ENCODE measurements at places on chromosomes 11 and 22.

- no peak for DNase-seq
Observed at GRCh38 chr11:8598506-8598905, 4.5 kb upstream of the STK33 start.

DNA sequence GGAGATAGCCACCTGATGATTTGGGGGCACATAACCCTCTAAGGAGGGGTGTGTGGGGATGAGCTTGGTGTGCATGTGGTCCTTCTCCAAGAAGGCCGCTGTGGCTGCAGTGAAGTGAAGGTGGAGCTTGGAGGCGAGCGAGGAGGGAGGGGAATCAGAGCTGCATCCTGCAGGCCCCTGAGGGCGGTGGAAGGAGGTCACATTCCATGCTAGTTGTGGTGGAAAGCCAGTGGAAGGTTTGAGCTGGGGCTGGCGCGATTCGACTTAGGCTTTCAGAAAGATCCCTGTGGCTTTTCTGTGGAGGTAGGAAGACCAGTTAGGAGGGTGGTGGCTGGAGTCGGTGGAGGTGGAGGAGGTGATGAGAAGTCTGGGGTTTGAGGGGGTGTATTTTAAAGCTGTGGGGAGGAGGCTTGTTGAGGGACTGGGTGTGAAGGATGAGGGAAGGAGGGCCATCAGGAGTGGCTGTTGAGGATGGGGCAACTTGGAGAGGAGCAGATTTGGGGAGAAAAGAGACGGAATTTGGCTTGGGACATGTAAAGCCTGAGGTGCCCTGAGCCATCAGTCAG, 62.0 kb downstream of the TBC1D22A start:
- no peak for DNase-seq

- no peak for DNase-seq
Observed at GRCh38 chr11:72048766-72049460, 31.4 kb downstream of the NUMA1 start.

DNA sequence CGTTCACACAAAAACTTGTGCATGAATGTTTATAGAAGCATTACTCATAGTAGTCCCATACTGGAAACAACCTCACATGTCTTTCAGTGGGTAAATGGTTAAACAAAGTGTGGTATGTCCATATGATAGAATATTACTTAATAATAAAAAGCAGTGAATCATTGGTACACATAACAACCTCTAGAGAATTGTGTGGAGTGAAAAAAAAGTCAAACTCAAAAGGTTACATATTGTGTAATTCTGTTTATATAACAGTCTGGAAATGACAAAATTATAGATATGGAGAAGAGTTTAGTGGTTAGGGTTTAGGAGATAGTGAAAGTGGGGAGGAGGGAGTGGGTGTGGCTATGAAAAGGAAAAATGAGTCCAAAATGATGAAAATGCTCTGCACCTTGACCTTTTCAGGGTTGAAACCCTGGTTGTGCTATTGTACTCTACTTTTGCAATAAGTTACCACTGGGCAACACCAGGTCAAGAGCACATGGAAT, 243.4 kb upstream of the DDI1 start:
- DNase-seq, result no peak

DNA sequence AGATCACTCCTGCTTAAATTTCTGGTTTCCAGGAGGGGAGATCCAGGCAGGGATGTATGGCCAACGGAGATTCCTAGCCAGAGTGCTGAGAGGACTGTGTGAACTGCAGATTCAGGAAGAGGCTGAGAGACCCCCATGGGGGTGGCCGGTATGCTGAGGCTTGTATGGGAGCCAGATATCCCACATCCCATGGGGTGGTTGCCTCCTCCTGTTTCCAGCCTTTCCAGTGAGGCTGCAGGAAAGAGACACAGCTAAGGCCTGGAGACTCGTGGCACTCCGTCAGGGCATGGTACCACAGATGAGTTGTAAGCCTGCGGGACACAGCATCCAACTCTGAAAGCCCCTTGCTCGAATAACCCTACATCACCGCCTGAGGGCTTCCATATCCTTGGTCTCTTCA, 1.4 kb upstream of the MYOD1 start:
- no peak for DNase-seq

GRCh38 chr11:87740968-87741367, 434.3 kb downstream of the RAB38 start:
- no peak for DNase-seq

DNA sequence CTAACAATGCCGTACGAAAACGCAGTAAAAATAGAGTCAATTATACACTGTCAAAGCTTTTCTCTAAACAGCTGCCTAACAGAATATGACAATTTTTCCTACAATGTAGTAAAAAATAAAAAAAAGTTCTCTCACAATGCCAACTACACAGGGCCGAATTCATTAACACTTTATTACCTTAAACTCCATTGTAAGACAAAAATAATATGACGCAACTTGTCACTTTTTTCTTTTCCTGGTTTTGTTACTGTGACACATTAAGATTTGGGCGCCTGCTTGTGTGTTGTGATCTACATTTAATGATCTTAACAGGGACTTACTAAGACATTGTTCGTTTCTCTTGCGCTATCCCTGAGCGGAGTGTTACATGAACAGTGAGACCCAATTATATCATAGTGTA, 204.1 kb downstream of the INSC start:
- no peak for DNase-seq

- no peak for DNase-seq
Observed at GRCh38 chr11:85874265-85874664, 19.1 kb downstream of the CCDC83 start.

GRCh38 chr22:23530766-23531282, 49.3 kb downstream of the IGLL1 start:
- DNase-seq, result no peak

- DNase-seq, result no peak
Observed at GRCh38 chr11:99154277-99154676, 133.5 kb downstream of the CNTN5 start.

GRCh38 chr11:849951-850774, 7.5 kb downstream of the TSPAN4 start:
- no peak for DNase-seq

- DNase-seq, result no peak
Observed at GRCh38 chr11:5509803-5510202, at the start of gene UBQLN3. UBQLN3 (minus strand) TSS chr11:5509957; CDS start chr11:5509558, 399 bp downstream.

DNA sequence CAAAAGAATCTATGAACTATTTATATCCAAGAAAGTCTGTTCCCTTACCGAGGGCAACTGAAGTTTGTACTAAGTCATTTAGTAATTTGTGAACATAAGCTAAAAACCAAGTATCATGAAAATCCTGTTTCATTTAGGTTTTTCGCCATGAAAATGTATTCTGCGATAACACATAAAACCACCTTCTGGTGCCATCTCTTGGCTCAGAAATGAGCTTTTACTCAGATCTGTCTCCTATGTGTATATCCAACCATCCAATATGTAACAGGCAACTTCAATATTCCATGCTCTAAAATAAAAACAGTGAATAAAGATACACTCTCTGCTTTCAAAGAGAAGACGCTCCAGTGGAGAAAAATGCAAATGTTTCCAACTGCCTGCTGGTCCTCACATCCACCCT, 118.1 kb upstream of the BID start:
- no peak for DNase-seq

DNA sequence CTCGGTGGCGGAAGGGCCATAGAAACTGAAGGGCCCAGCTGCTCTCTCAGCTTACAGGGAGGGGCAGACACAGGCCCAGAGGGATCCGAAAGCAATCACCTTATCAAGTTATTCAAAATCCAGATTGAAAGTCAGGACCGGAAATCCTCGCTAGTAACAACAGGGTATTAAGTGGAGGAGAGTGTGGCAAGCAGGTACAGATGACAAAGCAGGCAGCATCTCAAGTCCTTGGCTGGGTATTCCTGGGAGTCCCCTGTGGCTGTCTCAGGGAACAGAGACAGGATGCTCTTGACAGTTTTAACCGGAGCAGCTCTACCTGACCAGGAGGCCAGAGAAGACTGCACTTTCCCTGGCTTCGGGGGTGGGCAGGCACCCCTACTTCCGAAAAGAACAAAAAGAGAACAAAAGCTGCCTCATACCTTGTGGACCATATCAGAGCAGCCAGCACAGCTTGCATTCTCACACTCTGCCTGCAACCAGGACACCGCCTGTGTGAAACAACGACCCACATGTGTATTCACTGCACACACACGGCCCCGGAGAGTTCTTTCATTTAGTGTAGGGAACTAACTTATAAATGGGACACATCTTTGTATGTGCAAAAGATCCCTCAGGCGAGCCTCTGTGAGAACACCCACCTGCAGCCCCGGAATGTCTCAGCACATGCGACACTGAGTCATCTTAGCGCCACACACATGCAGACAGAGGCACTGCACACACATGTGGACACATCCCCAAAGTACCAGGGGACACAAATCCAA, 78.3 kb downstream of the MICAL3 start:
- DNase-seq, result no peak

DNA sequence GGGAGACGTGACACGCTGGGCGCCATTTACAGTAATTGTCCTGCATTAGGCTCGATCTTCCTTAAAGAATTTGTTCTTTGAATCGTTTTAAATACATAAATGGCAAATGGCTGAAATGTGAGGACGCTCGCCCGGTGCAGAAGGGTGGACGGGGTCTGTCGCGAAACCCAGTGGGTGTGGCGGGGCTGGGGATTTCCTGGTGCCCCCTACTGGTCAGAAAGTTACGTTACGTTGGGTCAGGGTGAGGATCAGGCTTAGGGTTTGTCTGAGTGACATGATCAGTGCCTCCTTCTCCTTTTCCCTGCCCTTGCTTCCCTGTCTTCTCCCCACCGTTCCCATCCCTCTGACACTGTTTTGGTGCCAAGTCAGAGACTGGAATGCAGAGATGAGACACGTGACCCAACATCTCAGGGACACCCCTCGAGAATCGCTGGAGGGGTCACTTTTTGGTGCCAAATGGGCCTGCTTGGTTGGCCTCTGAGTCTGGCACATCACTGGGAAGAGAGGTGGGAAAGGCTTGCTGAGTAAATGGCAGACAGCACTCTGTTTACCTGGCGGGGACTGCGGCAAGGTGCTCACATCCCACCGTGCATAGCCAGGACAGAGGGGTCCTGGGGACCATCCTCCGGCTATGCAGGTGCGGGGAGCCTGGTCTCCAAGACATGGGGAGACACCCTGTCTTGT, 1107.6 kb downstream of the BRD1 start:
- no peak for DNase-seq

DNA sequence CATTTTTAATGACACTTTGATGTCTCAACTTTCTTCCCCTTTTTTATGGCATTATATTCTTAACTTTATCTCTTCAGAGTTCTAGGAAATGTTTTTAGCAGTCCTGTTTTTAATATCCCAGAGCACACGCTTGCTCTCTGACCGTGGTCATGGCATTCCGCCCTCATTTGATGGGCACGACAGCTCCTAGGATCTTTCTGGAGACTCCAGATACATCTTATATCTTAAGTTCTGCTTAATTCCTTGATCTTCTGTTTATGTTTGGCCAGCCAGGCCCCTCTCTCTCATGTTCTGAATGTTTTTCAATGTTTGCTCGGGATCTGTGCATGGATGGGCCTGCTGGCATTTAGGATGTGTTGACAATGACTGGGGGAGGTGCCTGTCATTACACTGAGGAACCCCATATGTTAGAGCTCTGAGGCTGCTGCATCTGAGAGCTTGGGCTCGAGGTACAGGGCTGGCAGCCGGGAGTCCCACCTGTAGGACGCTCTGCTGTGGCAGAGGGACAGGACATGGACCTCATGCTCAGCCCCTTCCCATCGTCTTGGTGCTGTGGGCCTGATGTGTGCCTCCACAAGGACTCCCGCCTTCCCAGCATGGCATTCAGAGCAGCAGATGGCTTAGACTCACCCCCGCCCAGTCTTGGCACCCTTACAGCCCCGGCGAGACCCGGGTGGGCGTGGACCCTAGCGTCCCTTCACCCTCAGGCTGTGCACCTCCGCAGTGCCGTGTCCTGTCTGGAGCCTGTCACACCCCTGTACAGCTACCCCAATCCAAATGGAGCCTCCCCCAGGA, 75.0 kb downstream of the CDKN1C start:
- DNase-seq, result no peak

GRCh38 chr11:73752903-73753302, 8.0 kb downstream of the RAB6A start:
- DNase-seq, result no peak

- DNase-seq, result no peak
Observed at GRCh38 chr11:12140186-12140793, 29.9 kb downstream of the MICAL2 start.

GRCh38 chr22:37830093-37830842, 7.1 kb downstream of the GALR3 start:
- no peak for DNase-seq

GRCh38 chr11:16261836-16262644, 94.3 kb downstream of the SOX6 start:
- DNase-seq, result no peak

- no peak for DNase-seq
Observed at GRCh38 chr11:28461846-28462245, 353.7 kb downstream of the METTL15 start.

DNA sequence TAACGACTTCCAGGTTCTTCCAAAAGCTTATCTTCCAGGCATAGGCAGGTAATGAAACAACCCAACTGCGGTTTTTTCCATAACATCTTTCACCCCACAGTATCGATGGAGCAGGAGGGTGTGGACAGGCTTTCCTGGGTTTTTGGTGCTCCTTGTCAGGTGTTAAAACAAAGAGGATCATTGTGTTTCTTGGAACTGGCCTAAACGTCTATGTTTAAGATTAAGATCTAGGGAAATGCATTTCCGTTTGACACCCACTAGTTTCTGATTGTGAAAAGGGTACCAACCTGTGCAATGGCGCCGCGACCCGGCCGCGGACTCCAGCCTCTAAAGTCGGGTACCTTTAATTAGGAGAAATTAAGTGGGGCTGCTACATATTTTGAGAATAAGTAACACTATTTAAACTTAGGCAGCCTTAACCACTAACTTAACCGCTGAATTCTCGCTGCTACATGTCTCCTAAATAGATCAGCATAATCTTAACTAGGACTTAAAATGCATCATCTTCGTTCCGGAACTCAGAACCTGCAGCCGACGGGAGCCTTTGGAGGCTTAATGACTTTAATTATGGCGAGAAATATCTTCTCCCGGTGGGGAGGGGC, 31.5 kb downstream of the C22orf31 start:
- no peak for DNase-seq

DNA sequence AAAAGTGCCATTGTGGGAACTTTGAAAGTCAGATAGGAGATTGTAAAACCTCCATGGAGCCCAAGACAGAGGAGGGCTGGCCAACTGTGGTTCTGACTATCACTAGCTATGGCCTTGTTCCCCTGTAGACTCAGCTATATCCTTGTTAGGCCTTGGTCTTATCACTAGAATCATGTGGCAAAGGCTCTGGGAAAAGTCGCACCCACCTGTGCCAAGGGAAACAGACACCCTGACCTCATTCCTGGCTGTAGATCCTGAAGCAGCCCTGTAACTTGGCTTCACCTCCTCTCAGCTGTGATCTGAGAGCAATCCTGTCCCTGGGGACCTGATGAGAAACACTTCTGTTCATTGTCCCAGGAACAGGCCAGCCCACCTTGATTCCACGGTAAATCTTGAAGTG, 566.2 kb downstream of the TMEM135 start:
- no peak for DNase-seq

- no peak for DNase-seq
Observed at GRCh38 chr11:95345651-95346050, 114.6 kb upstream of the SESN3 start.

- no peak for DNase-seq
Observed at GRCh38 chr11:97136067-97136466, 746.3 kb downstream of the JRKL start.

- DNase-seq, result no peak
Observed at GRCh38 chr11:93505703-93506102, 37.5 kb downstream of the SMCO4 start.

GRCh38 chr11:3796801-3797328, 489 bp downstream of the NUP98 start:
- DNase-seq, result no peak

GRCh38 chr22:22127100-22127499, 117.5 kb upstream of the VPREB1 start:
- no peak for DNase-seq
